ENCODE measurements at places on chromosomes 4 and X. TPM values are rescaled to one million over a fixed set of nuclear protein-coding genes. Genes with fewer than 3 reads are reported as not detected.

Gene DCLK2
- total RNA-seq = 1.2 TPM

Gene RHOH
- not detected for total RNA-seq

Gene PARM1
- 4.5 TPM for total RNA-seq

Gene IL21
- total RNA-seq = not detected

Gene ODAPH
- not detected for total RNA-seq

Gene SLITRK4
- 2.3 TPM for total RNA-seq

Gene CNGA1
- total RNA-seq = 0.29 TPM

Gene FABP2
- total RNA-seq = not detected
